ENCODE measurements at places on chromosomes 7 and 10.

- no peak for DNase-seq
Observed at GRCh38 chr7:154860621-154861375, 142.1 kb downstream of the PAXIP1 start.

GRCh38 chr10:115214829-115215228, 121.7 kb downstream of the ATRNL1 start:
- no peak for DNase-seq

- DNase-seq, result no peak
Observed at GRCh38 chr7:149866779-149867447, 6.9 kb upstream of the ATP6V0E2 start.

DNA sequence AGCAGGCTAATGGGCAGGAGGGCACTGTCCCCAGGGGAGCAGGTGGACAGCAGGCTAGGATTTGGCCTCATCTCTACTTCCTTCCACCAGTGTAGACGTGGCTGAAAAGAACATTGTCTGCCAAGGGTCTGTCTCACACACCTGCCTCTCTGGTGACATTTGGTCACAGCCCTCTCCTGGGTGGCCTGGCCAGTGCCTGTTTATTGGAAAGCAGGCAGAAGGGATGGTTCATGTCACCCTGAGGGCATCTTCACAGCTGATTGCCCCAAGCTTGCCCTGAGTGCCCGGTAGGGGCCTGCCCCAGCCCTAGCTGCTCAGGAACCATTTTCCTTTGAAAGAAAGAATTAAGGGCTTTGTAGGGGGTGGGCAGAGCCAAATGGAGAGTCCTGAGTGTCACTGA, 138.7 kb downstream of the C10orf105 start:
- DNase-seq, result no peak

DNA sequence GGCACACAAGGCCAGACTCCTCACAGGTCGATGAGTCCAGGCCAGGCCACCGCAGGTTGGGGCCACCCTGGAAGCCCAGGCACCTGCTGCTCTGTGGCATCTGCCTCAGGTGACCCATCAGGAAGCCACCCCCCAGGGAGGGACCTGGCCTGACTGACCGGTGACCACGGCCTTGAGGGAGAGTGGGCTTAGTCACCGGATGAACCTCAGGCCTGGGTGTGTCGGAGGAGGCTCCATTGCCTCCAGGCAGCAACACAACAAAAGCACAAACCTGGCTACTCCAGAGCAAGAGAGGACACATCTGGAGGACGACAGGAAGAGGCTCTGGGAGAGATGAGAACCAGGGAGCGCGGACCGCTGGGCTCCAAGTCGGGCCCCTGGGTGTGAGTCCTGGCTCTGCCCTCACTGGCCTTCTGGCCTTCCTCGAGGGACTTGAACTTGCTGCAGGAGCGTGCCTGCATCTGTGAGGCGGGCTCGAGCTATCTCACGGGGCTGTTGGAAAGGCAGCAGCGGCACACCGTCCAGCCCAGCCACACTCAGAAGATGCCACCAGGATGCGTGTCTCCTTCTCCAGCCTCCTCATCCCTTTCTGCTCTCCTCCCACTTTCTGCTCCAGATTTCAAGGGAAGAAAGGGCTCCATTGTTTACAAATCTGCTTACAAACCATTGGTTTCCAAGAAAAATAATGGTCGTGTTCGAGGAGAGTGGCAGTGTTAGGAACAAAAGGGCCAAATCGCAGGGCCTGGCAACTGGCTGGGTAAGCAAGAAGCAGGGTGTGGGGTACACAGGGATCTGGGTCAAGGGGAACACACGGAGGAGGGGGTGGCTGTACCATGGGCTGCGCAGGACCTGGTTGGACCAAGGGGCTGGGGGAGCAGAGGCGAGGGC, 152.9 kb downstream of the ADAM12 start:
- DNase-seq, result no peak

GRCh38 chr7:102469972-102470825, 5.4 kb downstream of the LRWD1 start:
- DNase-seq, result no peak

GRCh38 chr10:102354451-102354850, 41.1 kb upstream of the NFKB2 start:
- DNase-seq, result no peak

- DNase-seq, result no peak
Observed at GRCh38 chr10:78763651-78764395, 304.9 kb upstream of the ZMIZ1 start.

DNA sequence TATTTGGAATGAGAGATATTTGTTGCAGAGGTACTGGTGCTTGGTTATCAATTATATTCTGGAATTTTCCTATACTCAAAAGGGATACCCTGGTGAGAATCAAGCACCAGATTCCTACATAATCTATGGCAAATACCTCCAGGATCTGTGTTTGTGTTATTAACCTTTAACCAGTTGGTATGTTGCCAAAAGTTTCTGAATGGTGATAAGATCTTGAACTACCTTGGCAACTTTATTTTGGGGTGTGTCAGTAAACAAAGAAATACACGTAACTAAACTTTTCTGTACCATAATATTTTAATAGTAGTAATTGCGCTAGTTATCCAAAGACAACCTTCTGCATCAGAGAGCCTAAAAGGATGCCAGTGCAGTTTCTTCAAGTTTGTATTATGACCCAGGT, 13.4 kb downstream of the SCIN start:
- no peak for DNase-seq
